ENCODE measurements at places on chromosomes 1 and 21. TPM values are rescaled to one million over a fixed set of nuclear protein-coding genes. Genes with fewer than 3 reads are reported as not detected.

- DNase-seq: no peak
These were observed 151.4 kb downstream of the TGFB2 start for GRCh38 chr1:218496561-218496960.

Gene F13B
- total RNA-seq: not detected

GRCh38 chr1:175889848-175890247 lies 146.5 kb upstream of the TNR start:
- DNase-seq: no peak

DNA sequence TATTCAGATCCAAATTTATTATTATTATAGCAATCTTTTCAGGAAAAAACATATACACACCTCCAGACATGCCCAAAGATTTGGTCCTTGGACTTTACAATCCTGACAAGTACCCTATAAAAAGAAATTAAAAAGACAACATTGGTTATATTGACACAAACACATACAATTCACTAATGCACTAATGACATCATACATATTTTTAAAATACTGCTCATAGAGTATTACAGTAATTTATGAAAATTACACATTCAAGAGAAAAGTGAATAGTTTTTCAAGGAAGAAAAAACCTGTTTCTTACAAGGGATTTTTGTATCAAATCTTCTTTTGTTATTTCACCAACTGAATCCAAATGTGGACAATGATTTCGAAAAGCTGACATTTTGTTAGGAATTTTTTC lies 18.3 kb downstream of the USP33 start:
- no peak for DNase-seq

Gene ACKR1
- 360 TPM for total RNA-seq

Gene OR10Z1
- total RNA-seq: not detected

GRCh38 chr1:168293356-168293755 lies 12.7 kb downstream of the TBX19 start:
- DNase-seq: no peak

DNA sequence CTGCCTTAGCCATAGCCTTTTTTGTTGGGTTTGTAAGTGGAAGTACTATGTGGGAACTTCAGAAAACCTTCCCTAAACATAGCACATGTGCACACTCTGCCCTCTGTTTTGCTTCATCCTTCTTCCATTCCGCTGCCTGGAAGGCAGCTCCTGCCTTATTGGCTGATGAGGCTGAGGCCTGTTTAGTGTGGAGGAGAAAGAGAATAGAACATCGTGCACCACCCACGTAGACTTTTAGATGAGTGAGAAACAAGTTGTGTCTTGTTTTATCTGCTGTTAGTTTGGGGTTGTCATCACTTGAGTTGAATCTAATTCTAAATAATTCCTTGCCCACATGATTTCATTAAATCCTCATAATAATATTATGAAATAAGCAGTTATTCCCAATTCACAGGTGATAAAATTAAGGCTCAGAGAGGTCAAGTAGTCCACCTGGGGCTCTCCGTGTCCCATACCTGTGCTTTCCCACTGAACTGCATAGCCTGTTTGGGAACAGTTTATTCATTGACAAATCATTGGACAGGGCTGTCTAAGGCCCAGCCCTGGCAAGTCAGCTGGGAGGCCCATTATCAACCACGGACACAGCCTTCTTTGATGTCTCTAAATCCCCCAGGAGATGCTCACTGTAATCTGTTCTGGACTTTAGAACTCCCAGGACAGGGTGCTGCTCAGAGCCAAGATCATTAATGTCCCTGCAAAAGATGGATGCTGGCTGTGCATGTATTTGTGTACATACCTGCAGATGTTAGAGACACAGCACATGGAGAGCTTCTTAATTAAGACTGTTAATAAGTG lies 93.0 kb downstream of the ABCA4 start:
- DNase-seq: no peak

DNA sequence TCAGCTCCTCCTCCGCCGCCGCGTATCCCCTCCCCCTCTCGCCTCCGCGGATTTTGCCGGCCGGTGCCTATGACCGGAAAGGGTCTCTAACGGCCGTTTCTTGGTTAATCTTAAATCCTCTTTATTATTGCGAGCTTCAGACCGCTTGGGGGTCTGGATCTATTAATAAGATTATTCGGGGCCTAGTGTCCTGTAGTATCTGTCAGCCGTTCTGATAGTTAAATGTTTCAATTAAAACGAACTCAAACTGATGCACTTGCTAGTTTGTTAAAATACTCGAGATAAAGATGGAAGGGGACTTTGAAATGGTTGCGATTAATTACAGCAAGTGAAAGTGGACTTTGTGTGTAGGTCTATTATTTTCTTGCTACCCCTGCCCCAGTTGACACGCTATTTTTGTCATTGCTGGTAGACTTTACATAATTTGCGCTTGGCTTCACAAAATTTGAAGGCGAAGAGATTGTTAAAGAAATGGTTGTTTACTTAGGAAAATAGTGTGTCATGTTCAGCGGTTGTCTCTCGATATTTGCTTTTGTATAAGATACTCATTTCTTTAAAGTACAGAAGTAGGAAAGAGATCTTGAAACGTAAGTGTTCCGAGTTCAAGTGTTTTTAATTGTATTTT lies 779 bp downstream of the SON start:
- DNase-seq: no peak

DNA sequence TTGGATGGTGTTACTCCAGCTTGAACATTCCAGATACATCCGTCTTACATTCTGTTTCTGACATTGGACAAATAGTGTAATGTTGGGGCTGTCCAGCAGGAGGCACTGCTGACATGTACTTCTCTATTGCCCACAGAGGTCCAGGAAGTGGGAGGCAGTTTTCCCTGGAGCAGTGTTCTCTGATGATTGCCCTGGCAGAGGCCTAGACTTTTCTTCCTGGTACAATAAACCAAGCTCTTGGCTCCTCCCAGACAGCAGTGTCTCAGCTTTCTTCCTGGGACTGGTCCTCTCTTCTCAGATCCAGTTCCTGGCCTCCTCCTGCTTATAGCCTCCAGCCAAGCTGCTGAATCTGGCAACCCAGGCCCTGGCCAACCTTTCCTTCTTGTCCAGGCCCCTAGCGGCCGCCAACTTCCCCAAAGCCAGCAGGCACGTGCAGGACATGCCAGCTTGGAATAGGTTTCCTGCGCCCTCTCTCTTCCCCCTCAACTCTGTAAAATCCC lies 14.9 kb upstream of the IFNLR1 start:
- DNase-seq: peak; percentile 96

DNA sequence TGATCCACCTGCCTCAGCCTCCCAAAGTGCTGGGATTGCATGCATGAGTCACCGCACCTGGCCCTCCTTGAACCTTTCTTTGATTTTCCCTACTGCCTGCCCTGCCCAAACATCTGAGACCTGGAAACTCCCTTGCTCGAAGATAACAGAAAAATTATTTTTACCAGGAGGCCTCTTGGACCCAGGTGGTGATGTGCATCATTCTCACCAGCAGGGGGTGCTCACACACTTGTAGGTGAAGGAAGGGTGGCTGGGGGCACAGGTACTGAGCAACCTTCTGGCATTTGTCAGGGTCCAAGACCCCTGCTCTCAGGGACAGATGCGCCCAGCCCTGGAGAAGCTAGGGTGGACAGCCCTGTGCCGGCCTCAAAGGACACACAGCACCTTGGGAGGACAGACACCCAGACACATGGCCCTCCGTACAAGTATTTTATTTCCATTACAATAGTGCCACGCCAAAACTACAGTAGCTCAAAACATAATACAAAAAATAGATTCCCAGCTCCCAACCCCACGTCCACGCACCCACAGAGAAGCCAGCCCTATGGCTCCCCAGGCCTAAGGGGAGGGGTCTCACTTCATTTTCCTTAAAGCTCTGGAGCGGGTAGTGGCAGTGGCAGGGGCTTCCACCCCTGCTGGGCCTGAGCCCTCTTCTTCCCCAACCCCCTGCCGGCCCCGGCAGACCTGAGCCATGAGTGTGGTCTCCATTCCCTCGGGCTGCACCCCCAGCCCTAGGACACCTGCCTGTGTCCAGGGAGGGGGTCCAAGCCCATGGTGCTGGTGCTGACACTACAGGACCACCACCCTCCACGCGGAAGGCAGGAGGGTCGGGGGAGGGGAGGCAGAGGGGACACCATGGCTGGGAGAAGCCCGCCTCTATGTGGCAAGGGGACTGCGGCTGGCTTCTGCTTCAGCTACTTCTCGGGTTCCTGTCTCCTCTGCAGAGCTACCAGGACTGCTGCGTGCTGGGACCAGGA lies 40.4 kb upstream of the EIF4G3 start:
- DNase-seq: no peak

Gene PLEKHN1
- total RNA-seq: 0.48 TPM

- no peak for DNase-seq
These were observed 44.3 kb upstream of the COL24A1 start for GRCh38 chr1:86200901-86201300.

- DNase-seq: no peak
These were observed 55.0 kb downstream of the S1PR1 start for GRCh38 chr1:101291562-101292380.

Gene CDK18
- total RNA-seq: 4.6 TPM
